Activated T-helper 1 cell treated with anti-CD3 and anti-CD28 coated beads, Interleukin-12 subunit alpha, Interleukin-12 subunit beta, Interleukin-2, Interleukin-4 antibody, amounts not matched to agents 30 ng/mL and 10 ng/mL and 1 ng/mL, durations not matched to agents 14 hours and 24 hours and 36 hours (primary cell): ENCODE measurements at places on chromosomes 7 and 10.

- no peak for DNase-seq
These were observed 2.6 kb upstream of the ZNF746 start for GRCh38 chr7:149500201-149500600.

DNA sequence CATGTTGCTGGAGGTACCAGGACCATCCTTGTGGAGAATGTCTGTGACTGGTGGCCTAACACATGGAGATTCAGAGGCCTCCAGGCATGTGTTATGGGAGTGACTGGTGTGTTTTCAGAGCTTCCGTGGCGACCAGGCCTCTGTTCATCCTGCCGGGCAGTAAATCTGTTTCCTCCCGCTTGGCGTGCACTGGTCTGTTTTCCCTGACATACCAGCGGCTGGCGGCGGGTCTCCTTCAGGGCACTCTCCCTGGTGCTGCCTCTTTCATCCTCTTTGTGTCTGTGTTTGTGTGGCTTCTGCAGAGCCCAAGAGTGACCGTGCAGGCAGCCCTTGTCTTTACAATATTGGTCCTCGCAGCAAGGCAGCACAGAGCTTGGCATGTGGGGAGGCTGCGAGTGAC lies 385.1 kb upstream of the MKI67 start:
- no peak for DNase-seq

GRCh38 chr10:88187472-88187871 lies 324.0 kb downstream of the PTEN start:
- DNase-seq = no peak

DNA sequence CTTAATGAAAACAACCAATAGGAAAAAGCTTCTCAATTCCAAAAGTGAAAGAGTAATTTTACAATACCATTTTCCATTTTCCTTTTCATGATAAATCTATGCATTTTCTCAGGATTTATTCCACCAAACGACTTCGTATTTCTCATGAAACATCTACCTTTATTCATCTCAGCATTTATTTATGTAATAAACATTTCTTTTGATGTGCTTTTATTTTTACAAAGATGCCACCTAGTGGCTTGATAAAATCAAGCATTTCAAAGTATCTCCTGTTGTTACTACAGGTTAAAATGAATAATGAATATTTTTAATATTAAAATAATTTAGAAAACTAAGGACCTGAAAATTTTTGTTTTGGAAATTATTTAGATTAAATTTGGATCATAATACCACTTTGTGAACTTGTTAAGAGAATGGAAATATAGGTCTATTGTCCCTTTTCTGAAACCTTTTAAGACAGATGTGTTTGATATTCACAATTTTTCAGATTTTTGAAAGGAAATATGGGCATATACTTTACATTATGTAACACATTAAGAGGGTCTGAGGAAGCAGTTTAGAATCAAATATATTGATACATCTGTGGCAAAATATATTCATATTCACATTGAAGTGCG lies 2.7 kb upstream of the IQUB start:
- DNase-seq = no peak

GRCh38 chr7:102840404-102840803 lies 72.4 kb upstream of the LRRC17 start:
- no peak for DNase-seq

GRCh38 chr10:96889415-96890171 lies 57.5 kb downstream of the LCOR start:
- DNase-seq = no peak

- DNase-seq = no peak
These were observed 29.4 kb downstream of the ENTPD1 start for GRCh38 chr10:95785317-95785716.

DNA sequence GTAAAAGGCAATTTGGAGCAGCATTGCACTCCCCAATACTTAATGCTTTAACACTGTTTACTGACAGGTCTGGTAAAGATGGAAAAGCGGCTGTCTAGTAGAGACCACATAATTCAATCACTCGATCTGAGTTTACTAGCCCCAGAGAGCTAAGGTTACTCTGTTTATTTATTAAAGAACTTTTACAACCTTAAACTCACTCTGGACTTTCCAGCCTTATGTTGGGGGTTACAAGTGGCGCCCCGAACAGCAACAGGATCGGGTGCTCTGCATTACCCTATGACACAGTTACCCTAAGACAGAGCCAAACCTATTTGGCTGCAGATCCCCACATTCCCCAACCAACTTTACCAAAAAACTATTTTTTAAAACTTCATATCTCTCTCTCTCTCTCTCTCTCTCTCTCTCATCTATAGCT lies 43.9 kb downstream of the MRPS24 start:
- no peak for DNase-seq

DNA sequence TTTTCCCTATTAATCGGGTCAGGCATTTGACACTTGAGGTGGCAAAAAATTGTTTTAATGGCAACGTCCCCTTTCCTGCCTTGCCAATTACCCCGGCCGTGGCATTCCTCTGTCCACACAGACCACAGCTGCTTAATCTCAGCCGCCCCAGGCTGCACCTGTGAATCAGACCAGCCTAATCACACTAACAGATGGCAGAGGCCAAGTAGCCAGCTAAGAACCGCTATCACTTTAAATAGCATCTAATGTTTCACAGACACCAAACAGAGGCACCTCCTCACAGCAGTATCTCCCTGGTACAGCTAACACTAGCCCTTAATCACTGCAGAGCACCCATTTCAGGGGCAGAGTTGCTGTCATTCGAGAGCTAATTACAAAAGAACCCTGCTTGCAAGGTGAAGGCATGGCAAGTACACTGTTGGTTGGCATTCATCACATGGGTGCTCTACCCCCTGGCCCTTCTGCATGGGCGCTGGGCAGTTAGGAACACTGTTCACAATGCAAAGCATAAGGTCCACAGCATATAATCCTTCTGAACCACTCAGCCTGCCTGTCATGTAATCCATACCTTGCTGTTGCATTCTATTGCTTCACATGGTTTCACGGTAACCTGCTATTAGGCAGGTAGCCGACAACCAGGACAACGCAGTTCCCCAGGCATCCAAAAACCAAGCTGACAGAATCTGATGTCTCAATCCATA lies 38.8 kb downstream of the FGFR2 start:
- no peak for DNase-seq

DNA sequence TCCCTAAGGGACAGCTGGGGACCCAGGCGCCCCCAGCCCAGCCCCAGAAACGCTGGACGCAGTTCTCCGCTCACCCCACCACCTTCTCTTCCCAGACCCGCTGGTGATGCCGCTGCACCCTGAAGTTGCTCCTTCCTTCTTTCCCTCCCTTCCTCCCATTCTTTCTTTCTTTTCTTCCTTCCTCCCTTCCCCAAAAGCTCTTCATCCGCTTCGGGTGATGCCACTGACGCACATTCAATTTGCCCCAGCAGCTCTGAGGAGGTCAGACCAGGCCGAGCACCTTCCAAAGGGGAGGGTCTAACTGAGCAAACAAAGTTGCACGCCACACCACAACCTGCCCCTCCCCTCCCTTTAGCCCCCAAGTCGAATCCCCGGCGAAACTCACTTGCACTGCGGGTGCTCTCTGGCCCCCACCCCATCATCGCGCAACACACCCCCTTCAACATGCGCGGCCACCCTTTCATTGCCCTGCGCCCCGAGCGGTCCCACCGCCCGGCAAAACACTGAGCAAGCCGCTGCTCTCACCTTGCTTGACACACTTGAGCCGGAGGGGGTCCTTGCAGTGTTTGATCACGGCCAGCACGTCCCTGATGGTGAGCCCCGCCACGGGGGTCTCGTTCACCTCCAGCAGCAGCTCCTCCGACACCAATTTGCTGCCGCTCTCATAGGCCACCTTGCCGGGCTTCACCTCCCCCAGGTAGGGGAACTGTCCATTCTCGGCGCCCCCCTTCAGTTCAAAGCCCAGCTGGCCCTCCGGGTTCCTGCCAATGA lies 787 bp downstream of the MAGI2 start:
- no peak for DNase-seq

- no peak for DNase-seq
These were observed 68.9 kb upstream of the DNAAF5 start for GRCh38 chr7:657565-658119.

DNA sequence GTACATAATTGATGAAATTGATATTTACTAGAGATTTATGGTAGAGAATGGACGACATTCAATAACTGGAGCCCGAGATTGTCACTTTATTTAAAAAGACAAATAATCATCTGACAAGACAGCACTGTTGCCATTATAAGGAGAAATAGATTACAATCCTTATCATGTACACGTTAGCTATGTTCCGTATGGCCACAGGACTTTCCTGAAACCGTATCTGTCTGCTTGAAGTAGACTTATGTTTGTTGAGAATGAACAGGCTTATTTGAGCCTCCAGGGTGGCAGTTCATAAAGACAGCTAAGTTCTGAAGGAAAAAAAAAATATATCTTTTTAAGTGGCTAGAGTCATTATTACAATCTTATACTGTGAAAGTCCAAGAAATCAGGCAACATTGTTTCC lies 317.2 kb downstream of the BICC1 start:
- DNase-seq = no peak

GRCh38 chr10:132100556-132101349 lies 35.0 kb downstream of the JAKMIP3 start:
- DNase-seq = no peak

- DNase-seq = no peak
These were observed 21.6 kb upstream of the CSGALNACT2 start for GRCh38 chr10:43116596-43116995.
